ENCODE measurements at places on chromosomes 5 and 9. TPM values are rescaled to one million over a fixed set of nuclear protein-coding genes. Genes with fewer than 3 reads are reported as not detected.

ST8SIA4 gene
- total RNA-seq, result 0.30 TPM

DRD1 gene
- 1.4 TPM for total RNA-seq

SPATA31D4 gene
- total RNA-seq, result not detected

CTXN3 gene
- not detected for total RNA-seq

CMYA5 gene
- total RNA-seq, result 0.22 TPM

ISCA1 gene
- 48.2 TPM for total RNA-seq

OLFM1 gene
- total RNA-seq, result 11.7 TPM

ATP10B gene
- total RNA-seq, result not detected

UBE2QL1 gene
- total RNA-seq, result 0.13 TPM

All from A549 treated with CpdA at 1 μM for 4 hours (cell line).